Erythroblast (primary cell): ENCODE measurements at places on chromosomes 2 and 18.

DNA sequence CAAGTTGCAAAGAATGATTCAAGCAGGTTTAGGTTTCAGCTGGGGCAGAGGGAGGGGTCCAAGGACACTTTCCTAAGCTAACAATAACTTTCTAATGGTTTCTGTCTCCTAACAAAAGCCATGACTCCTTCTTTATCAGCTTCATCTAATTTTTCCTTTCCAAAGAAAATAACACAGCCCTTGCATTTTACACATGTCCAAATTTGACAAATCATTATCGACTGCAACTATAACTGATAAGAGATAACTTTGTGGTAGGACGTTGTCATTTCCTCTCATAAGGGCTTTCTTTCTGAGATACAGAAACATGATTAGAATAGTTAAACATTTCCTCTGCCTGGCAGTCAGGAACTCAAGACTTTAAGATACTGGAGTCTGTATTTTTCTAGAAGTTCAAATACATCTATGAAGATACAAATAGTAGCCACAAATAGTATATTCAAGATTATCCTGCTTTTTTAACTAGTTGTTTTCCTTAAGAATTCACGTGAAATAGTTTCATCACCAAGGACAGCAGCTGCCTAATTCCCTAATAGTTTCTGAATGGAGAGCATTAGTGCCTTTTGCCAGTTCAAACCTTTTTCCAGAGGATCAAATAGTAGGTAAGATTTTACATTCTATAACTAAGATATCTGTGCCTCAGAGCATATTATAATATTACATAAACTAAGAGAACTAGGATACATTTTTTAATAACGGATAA, 263.2 kb downstream of the EXOC6B start:
- no peak for DNase-seq

DNA sequence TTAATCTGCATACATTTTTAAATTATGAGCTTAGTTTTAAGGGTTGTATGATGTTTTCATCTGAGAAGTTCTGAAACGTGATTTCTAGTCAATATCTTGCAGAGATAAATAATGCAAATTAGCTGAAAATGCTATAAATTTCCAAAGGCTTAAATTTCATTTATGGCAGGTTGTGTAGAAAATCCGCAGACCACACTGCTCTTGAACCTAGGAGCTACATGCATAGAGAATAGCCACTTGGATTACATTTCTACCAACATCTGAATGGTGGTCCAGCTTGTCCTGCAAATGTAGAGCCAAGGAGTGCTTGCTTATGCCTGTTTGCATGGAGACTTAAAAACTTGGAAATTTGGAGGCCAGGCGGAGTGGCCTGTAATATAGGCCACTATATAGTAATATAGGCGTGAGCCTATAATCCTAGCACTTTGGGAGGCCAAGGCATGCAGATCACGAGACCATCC, 6.8 kb downstream of the MAT2A start:
- no peak for DNase-seq

GRCh38 chr2:214126135-214126534, 284.7 kb upstream of the VWC2L start:
- no peak for DNase-seq

DNA sequence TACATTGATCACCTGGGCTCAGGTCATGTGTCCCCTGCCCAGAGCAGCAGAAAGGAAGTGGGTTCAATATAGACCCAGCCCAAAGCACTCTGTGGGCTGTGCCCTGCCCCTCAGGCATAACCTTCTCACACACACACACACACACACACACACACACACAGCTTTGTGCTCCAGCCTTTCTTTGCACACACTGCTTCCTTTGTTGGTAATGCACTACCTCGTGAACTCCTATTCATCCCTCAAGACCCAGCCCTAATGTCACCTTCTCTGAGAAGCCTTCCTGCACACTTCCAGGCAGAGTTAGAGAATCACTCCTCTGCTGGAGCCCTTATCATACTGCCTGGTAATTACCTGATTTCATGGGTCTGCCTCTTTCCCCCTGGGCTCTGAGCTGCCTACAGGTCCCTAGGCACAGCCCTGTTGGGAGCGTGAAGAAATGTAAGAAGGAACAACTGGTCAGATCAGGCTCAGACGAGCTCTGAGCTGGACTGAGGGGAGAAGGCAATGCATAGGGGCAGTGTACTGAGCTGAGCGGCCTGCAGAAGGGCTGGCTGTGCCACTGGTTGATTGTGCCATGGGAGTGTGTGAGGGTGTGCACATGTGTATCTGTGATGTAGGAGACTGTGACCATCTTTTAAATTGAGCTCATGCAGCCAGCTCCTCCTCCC, 210.3 kb downstream of the GLI2 start:
- DNase-seq, result no peak

DNA sequence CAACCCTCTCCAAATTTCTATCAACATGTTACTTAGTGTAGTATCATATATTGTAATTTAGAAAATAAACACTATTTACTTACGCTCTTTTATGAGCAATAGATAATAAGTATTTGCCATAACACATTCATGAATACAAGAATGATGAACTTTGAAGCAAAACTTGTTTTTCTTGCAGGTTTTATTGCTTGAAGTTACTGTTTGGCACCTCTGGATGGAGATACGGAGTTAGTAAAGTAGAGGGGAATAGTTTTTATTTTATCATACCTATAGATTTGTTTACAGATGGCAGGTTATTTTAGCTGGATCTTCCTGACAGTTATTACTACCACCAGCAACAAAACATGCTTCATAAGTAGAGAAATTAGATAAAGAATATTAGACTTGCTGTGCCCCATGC, 274.2 kb upstream of the LRRTM4 start:
- no peak for DNase-seq

DNA sequence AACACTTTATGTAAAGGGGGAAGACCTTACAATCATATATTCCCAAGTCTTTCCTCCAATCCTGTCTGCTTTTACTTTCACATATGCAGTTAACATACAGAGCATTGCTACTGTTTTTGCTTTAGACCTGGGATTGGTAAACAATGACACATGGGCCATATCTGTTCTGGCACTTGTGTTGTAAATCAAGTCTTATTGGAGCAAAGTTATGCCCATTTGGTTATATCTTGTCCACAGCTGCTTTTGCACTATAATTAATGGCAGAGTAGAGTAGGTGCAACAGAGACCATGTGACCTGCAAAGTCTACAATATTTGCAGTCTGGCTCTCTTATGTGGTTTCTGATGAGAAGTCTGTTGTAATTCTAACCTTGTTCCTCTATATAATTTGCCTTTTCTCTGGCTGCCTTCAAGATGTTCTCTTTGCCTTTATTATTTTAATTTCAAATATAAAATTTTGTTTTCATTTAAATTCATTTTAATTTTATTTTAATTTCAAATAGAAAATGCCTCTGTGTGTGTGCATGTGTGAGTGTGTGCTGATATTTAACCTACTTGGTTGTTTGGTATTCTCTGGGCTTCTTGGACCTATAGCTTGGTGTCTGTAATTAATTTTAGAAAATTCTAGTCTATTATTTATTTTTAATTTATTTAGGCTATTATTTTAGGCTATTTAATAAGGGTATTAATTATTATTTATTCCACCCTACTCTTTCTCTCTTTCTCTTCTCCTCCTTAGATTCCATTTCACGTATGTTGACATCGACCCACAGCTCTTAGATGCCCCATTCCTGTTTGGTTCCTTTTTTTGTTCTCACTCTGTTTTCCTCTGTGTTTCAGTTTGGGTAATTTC, 16.8 kb upstream of the LPIN1 start:
- DNase-seq, result no peak

DNA sequence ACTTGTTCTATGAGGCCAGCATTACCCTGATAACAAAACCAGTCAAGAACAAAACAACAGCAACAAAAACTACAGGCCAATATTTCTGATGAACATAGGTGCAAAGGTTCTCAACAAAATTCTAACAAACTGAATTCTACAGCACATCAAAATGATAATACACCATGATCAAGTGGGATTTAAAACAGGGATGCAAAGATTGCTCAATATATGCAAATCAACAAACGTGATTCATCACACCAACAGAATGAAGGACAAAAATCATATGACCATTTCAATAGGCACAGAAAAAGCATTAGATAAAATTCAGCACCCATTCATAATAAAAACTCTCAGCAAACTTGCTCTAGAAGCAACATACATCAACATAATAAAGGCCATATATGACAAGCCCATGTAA, 173.6 kb downstream of the CAMKMT start:
- no peak for DNase-seq

GRCh38 chr2:168773719-168774521, 28.5 kb upstream of the NOSTRIN start:
- DNase-seq, result peak; percentile 92

DNA sequence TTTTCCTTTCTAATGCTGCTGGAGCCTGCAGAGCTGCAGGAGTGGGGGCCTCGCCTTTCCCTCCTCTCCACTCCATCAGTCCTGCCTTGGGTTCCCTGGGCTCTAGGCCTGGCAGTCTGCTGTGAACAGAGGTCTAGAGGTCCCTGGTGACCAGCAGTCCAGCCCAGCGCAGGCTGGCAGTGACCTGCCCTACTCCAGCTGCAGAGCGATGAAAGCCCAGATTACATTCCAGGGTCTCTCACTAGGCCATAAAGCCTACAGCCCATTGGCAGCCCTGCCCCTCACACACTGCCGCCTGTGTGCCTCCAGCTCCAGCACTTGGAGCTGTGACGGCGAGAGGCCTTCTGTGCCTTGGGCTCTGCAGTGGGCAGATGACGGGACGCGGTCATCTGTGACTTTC, 14.8 kb upstream of the MAL start:
- DNase-seq, result no peak

DNA sequence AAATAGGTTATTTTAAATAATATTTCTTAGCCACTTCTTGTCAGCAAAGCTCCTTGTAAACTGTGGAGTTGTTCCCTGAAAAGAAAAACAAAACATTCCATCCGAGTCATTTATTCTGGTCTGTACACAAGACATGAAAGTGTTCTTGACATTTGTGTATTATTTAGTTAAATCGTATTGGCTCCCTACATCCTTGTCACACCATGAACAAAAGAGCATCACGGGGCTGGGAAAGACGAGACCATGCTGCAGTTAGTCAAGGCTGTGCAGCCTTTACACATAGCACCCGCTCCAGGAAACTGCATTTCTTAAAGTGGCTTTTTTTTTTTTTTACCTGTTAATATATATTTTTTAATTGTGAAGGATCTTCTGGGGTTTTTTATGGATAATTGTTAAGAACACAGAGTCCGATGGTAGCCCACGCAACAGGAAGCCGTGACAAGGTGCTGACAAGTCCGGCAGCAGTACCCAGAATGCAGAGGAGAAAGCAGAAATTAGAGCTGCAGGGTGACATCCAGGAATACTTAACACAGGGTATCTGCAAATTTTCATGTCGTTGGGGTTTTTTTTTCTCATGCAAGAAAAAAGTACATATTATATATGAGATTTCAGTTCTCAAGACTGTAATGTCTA, 588.4 kb downstream of the ARHGAP15 start:
- no peak for DNase-seq

- peak; percentile 34 for DNase-seq
Observed at GRCh38 chr2:241882091-241882625, 12.6 kb downstream of the RTP5 start.

DNA sequence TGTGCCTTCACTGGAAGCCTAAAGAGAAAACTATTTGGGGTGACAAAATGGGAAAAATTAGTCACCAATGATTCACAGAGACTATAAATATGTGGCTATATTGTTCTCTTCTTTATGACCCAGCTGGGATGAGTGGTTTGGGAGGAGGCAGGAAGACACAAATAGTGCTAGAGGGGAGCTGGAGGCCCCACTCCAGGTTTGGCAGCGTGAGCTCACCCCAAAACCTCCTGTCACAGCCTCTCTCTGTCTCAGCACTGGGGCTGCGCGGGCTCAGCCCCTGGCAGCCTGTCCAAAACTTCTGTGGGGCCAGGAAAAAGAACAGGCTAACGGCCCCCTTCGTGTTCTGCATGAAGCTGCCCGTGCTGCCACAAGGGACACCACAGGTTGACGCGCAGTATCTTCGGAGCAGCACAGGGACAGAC, 73.2 kb upstream of the LCLAT1 start:
- DNase-seq, result no peak
